Activated CD4-positive, alpha-beta T cell treated with anti-CD3 and anti-CD28 coated beads, Interleukin-2, amount 50 U/mL, for 48 hours (primary cell): ENCODE measurements at places on chromosomes 7 and 10.

GRCh38 chr7:26291699-26292538 is at the start of gene SNX10:
Gene SNX10, plus strand, starts transcription at chr7:26291862. Its CDS starts 54,581 bp downstream, at chr7:26346443.
- peak; percentile 71 for DNase-seq

DNA sequence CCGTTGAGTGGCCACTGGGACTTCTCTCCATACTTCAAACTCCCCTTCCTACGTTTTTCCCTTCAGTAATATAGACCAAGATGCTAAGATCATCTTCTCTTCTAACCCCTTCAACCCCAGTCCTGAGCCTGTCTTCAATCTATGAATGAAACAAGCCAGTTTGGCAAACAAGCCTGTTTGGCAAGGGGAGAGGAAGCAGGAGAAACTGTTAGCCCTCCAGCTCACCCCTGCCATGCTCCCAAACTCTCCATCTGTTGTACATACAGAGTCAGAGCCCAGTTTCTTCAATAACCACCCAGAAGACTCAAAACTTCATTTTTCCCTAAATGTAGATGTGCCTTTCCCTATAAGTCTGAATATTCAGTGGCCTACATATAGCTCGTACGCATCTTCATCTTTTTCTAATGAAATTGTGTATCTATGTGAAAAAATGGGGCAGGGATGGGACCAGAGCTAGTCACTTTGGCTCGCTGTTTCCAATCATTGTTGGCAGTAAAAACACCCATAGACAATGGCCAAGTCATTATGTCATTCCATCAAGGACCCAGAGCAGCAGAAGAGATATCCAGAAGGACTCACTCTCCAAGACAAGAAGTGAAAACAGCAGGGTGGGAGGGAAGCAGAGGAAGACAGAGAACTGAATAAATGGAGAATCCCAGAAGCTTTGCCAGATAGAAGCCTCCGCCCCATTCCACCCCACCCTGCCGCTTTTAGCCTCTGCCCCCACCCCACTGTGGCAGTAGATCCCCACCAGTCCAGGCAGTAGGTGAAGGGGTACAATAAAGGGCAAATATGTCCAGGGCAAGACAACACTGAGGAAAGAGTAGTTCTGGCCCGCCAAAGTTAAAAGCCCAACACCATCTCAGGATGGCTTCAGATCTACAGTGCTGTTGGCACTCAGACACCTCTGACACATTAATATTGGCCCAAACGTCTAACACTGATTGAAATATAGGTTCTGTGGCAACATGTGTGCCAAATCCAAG is 87.3 kb downstream of the DOCK4 start:
- DNase-seq = no peak

DNA sequence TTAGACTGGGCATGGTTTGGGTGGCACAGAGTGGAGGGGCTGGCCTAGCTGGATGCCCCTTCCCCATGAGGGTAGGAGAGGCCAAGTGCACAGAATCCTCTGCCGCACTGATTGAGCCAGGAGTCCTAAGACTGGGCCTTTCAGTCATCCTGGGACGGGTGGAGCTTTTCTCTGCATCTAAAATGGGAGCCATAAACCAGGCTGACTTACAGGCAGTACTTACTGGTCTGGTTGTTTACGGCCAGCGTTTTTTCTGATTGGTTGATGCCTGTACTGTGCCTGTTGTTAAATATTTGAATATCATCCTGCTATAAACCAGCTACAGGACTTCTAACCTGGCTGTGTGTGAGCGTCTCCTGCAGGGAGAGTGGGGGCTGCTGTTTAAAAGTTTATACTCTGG is 107.8 kb downstream of the CDH23 start:
- no peak for DNase-seq

DNA sequence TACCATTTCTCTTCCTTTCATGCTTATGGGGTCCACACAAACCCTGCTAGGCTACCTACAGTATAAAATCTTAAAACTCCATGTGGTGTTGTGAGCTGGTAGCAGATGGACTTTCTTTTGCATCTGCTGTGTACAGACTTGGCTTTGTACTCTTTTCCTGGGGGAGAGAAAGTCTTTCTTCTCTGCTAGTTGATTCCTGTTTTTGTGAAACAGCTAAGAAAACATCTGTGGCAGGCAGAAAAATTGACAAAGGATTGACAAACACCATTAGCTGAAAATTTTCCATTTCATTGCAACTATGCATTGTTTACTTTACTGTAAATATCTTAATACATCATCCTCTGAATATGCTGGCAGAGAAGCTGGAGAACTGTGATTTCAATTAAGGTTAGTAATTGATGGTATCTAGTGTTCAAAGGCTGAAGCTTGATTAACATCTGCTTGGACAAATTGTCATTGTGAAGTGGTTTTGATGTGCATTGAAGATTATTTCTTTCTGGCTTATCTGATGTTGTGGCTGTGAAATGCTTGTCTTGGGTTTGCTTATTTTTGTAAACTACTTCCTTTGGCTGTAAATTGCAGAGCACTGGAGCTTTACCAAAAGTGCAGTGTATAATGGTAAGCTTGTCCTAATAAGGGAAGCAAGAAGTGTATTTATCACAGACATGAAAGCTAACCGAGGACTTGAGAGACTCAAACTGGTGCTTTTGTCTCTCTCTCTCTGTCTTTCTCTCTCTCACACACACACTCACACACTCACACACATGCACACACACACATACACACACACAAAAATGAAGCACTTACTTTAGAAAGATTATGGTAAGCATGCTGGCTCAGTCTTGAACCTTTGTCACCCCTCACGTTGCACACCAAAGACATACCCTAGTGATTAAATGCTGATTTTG is at the start of gene FOXP2:
FOXP2 (plus strand) TSS at position 660 of the 908 bp plus-strand sequence. CDS start 11,697 bp downstream, outside the sequence.
- DNase-seq = no peak

DNA sequence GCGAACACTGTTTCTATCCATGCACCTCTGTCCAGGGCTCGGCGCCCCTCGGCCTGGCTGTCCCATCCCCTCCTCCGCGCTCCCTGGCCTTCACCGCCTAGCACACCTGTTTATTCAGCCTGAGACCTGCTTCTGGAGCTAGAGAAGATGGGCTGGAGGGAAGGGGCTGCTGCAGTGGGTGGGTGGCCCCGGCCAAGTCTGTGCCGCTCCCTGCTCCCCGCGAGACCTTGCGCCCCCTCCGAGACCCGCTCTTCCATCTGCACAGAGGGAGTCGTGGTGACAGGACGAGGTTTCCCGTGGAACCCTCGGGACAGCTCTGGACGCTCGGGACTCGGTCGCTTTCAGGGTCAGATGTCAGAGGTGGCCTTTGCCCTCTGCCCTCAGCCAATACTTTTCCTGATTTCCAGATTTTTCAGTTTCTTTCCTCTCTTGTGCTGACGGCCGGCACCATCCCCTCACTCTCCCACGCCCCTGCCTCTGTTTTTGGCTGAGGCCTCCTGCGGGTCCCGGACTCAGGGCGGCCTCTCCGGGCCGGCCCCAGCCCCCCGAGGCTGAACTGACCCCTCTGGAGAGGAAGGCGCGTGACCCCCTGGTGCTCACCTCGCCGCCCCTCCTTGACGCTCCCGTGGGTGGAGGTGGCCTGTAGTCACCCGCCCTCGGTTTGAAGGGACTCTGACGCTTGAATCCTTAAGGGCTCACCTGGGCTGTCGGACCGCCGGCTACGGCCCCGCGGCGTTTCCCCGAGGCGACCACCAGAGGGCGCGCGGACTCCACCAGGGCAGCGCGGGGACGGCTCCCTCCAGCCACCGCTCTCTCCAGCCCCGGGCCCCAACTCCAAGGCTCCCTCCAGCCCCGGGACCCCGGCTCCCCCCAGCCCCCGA is 15.6 kb downstream of the SHH start:
- DNase-seq = peak; percentile 79

DNA sequence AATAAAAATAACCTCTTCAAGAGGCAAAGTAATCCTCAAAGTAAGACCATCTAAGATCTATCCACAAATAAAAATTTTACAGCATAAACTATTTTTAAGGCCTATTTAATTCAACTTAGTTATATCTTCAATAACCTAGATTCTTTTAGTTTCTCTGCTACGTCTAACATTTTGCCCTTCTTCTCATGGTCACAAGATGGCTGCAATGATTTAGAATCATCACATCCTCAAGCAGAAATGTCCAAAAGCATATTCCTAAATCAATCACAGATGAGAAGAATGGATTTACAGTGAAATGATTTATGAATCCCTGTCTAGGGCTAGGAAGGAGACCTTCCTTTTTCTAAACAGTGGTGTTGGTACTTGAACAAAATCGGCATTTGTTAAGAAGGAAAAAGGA is 304.7 kb downstream of the ARHGAP12 start:
- no peak for DNase-seq

DNA sequence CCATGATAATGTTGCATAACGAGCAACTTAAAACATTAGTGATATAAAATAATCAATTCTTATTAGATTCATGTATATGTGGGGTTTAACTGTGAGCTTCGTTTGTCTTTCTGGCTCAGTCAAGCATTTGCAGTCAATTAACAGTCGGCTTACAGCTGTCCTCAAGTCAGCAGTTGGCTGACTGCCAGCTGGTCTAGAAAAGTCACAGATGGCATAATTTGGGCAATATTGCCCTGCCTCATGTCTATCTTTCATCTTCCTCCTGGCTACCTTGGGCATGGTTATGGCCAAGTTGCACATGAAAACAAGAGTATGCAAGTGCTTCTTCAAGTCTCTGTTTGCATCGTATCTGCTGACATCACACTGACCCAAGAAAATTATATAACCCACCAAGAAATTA is 186.1 kb upstream of the ZWINT start:
- DNase-seq = no peak

- no peak for DNase-seq
Observed at GRCh38 chr10:101495324-101495925, 92.6 kb downstream of the POLL start.

- no peak for DNase-seq
Observed at GRCh38 chr7:50405221-50405620, 44.9 kb downstream of the FIGNL1 start.

DNA sequence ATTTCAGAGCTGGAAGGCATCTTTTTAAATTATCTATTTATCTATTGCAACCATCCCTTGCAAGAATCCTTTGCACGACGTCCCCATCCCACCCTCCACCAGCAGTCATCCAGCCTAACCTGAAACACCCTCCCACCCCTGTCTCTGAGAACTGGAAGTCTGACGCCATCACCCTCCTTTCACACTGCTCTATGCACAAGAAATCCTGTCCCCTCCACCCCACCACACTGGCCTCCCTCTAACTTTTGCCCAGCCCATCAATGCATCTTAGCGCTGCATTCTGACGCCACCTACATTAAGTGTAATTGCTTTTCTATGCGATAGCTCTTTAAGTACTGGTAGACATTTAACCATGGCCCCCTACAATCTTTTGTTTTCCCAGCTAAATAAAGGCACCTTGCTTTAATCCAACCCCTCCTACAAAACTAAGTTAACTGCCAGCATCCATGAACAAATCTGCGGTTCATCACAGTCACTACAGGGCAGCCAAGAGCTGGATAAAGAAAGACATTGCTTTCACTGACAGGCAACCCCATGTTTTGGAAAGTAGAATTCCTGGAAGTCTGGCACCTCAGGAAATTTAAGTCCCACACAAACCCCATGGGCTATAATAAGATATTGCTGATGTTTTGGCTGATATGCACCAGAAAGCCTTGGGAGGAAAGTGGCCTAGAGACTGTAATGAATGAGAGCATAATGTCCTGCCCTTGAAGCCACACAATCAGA is 128.0 kb downstream of the GLI3 start:
- DNase-seq = no peak

DNA sequence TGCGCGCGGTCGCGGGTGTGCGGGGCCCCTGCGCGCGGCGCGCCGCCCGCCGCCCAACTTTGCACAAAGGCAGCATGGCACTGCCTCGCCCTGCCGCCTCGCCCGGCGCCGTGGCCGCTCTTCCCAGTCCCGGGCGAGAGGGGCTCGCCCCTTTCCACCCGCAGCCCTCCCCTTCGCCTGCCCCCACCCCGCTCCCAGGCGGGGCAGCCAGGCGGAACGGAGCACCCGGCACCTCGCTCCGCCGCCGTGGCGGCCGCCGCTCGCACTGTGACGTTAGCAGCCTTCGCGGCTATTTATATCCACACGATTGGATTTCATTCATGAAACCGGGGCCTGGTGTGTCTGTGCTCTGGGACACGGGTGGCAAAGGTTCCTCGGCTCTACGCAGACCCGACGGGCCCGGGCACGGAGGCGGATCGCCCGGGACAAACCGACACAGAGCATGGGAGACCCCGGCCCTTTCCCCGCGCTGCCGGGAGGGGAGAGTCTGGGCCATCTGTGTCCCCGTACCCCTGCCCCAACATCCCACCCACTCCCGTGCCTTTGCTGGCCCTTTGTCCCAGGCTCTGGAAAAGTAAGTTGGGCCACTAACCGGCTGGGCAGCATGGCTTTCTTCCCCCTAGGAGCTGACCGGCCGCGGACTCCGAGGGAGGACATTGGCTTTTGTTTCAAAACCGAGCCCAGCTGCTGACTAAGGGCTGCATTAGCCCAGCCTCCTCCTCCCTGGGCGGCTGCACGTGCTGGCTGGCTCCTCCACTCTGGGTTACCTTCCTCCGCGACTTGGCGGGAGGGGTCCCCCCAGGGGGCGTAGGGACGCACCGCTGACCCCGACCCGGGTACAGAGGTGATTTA is at the start of gene RHOBTB1:
RHOBTB1 (minus strand) TSS at position 128 of the 852 bp plus-strand sequence. CDS start 32,643 bp downstream, outside the sequence.
- no peak for DNase-seq

DNA sequence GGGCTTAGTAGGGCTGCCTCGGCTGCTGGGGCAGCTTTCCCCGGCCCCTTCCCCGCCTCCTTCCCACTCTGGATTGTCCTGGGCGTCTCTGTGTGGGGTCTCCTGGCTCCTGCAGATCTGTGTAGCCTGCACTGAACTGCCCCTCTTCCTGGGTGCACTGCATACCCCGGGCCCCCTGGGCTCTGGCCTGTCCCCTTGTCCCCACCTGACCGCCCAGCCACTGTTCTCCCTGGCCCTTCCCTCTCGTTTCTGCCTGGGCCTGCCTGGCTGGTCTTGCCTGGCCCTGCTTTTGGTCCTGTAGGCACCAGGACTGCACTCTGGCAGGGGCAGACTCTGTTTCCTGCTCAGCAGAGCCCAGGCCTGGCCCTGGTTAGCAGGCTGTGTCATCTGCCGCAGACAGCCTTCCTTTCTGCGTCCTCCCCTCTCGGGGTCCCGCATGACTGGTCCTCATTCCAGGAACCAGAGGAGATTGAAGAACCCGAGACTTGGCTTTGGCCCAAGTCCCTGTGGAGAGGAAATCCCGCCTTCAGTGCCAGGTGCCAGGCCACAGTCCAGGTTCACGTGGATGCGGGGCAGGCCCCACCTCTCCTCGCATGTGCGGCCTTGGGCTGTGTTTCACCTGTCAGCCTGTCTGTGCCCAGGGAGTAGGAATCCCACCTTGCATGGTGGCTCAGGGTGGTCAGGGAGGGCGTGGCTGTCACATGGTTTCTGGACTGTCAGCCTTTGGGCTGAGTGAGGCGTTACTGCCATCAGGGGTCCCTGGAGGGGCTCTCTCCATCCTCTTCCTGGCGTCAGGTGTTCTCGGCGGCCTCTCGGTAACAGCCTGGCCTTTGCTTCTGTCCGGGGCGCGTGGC is 9.2 kb downstream of the INPP5A start:
- DNase-seq = no peak

DNA sequence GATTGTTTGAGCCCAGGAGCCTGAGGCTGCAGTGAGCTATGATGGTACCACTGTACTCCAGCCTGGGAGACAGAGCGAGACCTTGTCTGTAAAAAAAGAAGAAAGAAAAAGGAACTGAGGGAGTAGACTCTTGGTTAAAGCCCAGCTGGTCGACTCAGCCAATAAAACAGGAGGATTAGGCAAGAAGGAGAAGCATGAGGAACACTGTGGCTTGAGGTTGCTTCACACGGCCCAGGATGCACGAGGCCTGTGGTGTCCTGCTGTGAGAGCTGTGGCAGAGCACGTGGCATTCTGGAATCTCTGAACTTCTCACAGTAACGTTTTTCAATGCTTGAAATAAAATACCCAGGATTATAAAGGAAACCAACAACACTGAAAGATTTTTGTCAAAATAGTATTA is 93.3 kb downstream of the CUL2 start:
- DNase-seq = no peak

GRCh38 chr7:25029075-25029474 is 49.1 kb upstream of the OSBPL3 start:
- no peak for DNase-seq
